ENCODE measurements at places on chromosomes 12 and 14.

DNA sequence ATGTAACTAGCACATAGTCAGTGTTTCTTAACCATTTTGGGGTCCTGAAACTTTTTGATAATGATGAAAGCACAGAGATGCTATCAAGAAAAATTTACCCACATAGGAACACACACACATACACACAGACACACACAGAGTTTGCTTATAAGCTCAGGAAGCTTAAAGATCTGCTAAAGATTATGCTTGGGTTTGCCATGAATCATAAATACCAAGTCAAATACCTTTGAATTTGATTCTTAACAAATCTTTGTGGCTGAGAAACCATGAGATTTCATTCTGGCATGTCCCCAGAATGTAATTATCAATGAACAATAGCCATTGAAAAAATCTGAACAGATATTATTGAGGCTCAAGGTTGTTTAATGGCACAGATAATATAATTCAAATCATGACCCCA lies 89.2 kb downstream of the NTS start:
- DNase-seq, result no peak

DNA sequence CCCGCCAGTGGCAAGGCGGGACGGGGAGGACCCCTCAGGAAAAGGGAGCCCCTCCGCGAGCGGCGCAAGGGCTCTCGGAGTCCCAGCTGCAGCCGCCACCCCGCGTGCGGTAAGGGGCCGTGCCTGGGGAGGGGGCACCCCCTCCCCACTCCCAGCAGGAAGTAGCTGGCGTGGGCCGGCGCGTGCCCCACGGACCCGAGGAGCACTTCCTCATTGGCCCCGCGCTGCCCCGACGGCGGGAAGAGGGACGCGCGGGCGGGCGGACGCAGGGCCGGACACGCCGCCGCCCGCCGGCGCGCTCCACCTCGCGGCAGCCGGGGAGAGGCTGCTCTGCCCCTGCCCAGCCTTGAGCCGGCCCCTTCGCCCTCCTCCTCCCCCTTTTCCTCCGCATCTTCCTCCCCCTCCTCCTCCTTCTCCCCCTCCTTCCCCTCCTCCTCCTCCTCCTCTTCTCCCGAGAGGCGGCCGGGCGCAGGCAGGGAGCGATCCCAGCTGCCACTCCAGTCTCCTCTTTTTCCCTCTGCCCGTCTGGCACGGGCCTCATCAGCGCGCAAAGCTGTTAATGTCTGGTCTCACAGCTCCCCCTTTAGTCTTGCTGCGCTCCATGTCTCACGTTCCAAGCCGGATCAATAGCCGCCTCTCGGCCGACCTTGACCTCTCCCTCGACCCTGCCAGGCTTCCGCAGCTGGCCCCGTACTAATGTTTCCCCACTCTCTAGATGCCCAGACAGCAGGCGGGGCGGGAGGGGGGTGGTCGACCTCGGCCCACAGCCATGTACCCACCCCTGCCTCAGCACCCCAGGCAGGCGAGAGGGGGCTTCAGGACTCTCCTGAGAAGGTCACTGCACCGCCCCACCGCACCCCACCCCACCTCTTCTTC lies 2.6 kb upstream of the BCL11B start:
- peak; percentile 72 for DNase-seq

DNA sequence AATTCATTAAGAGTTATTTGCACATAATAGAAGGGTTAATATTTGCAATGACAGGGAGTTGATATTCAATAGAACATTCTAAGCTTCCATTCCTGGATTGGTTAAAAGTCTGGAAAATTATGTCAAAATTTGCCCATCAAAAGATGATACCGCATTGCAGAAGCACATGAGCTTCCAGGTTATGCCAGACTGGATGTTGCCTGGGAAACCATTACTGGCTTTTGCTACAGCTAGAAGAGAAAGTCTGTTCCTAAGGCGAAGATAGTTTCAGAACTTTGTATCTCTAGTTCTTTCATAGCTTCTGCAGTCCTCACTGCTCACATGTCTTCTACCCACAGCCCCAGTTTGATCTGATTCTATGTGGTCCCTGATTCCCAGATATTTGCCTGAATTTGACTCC lies 122.4 kb upstream of the AMIGO2 start:
- no peak for DNase-seq

- DNase-seq, result no peak
These were observed 4.3 kb upstream of the ASCL1 start for GRCh38 chr12:102953221-102953620.

- DNase-seq, result no peak
These were observed 236.2 kb downstream of the EGLN3 start for GRCh38 chr14:33714527-33715226.

- no peak for DNase-seq
These were observed 597.8 kb downstream of the ETNK1 start for GRCh38 chr12:23222801-23223200.

DNA sequence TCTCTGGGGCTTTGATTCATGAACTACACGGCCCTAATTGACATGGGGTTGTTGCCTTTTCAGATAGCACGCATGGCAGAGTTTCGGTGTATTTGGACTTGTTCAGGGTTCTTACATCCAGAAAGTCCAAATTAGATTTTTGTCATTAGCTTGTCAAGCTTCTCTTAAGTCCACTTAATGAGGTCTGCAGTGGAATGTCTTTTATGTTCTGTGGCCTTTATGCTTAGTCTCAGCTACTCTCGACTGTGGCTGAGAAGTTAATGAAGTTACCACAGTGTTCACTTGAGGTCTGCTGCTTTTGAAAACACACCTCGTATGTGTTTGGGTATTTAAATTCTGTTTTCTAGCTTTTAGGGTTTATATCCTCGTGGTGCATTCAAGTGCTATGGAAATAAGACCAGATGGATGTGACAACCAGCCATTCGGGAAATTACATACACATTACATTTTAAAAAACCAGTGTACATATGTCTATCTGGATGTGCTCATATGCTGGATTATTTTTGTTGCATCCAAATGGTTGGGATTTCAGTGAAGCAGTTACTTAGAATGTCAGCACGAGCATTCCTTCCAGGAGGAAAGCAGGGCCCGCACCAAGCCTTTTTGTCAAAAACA lies 80.2 kb downstream of the RMST start:
- no peak for DNase-seq

DNA sequence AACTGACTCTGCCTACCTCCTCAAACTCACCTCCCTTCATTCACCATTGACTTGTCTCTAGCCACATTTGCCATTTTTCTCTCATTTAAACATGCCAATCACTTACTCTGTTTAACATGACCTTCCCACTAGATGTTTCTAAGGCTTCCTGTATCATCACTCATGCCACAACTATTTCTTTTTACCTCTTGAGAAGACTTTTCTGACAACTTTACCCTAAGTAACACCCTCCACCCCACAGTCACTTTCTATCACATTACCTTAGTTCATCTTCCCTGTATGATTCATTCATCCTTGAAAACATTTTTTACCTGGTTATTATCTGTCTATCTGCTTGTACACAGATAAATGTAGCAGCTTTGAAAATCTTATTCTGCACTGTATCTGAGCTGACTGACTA lies 19.4 kb downstream of the PLCZ1 start:
- DNase-seq, result no peak

DNA sequence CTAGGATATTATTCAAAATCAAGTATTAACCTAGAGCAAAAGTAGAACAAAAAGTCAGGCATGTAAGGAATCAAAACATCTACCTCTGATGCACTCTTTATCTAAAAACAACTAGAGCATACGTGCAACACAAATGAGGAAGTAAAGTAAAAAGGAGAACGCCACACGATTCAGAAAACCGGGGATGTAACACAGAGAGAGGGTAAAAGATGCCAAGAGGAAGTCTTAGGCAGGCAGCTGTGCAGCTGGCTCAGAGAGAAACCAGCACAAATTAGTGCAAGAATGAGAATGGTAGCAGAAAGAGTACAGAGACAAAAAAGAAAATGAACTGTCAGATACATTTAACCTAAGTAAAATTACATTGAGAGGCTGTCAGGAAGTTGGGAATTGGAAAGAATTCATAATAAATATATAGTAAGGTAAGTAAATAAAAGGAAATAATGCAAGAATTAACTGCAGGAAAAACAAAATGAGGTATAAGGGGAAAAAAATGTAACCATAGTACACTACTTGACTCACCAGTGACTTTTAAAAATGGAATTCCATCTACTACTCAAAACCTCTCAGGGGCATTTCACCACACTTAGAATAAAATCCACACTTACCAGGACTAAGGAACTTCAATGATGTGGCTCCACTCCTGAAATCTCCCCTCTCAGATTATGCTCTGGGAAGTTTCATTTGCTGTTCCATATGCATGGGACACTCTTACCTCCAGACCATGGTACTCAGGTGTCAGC lies 17.1 kb downstream of the BCAT1 start:
- no peak for DNase-seq

DNA sequence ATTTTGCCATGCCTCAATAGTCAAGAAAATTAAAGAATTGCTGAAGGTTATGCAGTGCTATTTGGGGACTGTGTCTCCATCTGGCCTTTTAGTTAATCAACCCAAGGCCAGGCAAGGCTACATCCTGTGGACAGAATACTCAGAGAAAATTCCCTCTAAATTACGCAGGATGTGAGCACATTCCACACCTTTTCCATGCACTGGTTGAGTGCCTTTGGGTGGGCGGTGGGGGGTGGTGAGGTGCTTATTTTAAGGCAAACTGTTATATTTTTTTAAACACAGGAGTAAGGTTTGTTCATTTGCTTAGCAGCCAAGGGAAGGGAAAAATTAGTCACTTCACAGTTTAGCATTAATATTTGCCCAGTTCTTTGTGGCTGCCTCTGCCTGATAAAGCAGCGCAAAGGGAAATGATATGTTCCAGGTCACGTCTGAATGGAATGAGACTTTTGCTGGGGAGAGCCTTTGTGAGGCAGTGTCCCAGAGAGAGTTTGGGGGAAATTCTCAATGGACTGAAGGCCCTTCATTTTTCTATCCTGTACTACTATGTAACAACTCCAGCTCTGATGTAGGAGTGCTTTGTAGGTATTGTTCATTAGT lies 17.2 kb upstream of the KCNA5 start:
- DNase-seq, result no peak

DNA sequence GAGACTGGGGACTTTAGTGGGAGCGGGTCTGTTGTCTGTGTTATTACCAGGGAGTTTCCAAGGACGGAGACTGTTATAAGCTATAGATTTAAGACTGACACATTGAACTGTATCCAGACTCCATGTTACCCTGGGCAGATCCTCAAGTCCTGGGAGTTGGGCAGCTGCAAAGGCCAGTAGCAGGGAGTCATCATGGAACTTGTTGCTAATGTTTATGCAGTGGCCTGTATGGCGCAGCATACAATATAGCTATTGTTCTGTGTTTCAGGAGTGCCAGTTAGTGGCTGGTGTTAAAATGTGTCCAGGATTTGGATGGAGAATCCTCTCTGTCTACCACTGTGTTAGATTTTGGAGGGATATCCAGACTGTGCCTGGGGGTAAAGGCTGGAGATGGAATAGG lies 31.7 kb downstream of the SMOC1 start:
- DNase-seq, result no peak

DNA sequence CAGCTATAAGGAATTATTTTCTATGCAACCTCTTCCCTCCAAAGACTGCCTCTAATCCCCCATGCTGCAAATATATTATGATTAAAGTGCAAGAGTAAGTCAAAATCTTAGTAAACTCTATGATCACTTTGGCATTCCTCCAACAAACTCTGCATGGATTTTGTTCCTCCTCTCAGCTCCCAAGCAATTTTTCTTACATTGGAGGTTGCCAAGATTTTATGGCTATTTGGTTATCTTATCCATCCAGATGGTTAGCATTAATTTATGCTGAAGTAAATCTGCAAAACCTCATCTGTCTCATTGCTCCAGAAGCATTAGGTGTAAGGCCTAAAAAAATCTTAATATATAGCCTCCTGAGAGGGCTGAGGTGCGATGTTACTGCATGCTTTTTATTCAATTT lies 228.1 kb downstream of the CHST11 start:
- no peak for DNase-seq

DNA sequence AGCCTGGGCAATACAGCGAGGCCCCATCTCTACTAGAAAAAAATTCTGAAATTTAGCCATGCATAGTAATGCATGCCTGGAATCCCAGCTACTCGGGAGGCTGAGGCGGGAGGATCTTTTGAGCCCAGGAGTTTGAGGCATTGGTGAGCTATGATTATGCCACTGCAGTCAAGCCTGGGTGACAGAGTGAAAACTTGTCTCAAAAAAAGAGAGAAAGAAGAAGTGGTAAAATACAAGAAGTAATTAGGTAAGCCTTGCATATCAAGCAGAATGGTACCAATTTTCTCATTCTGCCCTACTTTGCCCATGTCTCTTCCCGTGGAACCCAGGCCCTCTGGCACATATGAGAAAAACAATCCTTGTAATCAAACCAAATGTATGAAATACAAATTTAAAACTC lies 70.7 kb downstream of the SUSD6 start:
- DNase-seq, result no peak

GRCh38 chr14:76715511-76716081 lies 45.7 kb upstream of the VASH1 start:
- no peak for DNase-seq

GRCh38 chr12:46359667-46360280 lies 12.8 kb downstream of the SLC38A2 start:
- DNase-seq, result no peak

GRCh38 chr14:50985859-50986331 lies 41.6 kb upstream of the PYGL start:
- no peak for DNase-seq

DNA sequence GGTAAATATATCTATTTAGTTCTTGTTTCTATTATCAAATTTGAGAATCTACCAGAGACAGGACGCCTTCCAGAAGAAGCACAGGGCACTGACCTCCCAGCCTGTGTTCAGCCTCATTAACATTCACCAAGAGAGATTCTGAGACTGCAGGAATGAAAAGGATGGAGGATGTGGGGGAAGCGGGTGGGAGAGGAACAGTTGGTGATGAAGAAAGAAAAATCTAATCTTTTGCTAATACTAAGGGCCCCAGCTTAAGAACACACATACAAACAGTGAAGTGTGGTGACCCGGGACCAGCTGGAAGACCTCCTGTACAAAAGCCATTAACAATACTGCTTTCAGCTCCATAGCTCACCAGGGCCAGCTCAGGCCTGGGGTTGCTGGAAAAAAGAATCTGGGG lies 160.5 kb downstream of the NUAK1 start:
- DNase-seq, result no peak

DNA sequence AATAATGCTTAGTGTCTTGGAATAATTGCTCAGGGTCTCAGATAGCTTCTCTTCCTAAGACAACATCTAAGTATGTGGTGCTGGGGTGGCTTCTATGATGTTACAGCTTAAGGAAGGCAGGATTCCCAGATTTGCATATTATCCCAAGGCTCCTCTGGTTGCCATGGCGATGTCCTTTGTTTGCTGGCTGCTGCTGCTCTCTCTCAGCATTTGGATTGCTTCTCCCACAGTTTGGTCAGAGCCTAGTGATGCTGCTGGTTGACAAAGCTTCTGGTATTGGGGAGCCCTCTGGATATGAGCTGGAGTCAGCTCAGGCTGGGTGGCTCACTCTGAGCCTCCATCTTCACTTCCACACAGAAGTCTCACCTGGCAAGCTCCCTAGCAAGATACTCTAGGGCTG lies 56.4 kb upstream of the FBXO33 start:
- DNase-seq, result no peak

GRCh38 chr14:21496453-21496852 lies 14.7 kb downstream of the METTL3 start:
- no peak for DNase-seq

- no peak for DNase-seq
These were observed 1.4 kb downstream of the GNS start for GRCh38 chr12:64757771-64758170.

- DNase-seq, result no peak
These were observed 22.9 kb downstream of the KRT18 start for GRCh38 chr12:52971679-52972329.

GRCh38 chr14:27181333-27181732 lies 583.5 kb upstream of the NOVA1 start:
- no peak for DNase-seq

All from tibial artery (tissue), 4 donors.